AG09309 (cell line): ENCODE measurements at places on chromosomes 6 and 20.

GRCh38 chr20:58512808-58513552, 2.2 kb downstream of the APCDD1L start:
- no peak for DNase-seq

GRCh38 chr6:20154753-20155152, 57.5 kb downstream of the MBOAT1 start:
- DNase-seq = no peak

DNA sequence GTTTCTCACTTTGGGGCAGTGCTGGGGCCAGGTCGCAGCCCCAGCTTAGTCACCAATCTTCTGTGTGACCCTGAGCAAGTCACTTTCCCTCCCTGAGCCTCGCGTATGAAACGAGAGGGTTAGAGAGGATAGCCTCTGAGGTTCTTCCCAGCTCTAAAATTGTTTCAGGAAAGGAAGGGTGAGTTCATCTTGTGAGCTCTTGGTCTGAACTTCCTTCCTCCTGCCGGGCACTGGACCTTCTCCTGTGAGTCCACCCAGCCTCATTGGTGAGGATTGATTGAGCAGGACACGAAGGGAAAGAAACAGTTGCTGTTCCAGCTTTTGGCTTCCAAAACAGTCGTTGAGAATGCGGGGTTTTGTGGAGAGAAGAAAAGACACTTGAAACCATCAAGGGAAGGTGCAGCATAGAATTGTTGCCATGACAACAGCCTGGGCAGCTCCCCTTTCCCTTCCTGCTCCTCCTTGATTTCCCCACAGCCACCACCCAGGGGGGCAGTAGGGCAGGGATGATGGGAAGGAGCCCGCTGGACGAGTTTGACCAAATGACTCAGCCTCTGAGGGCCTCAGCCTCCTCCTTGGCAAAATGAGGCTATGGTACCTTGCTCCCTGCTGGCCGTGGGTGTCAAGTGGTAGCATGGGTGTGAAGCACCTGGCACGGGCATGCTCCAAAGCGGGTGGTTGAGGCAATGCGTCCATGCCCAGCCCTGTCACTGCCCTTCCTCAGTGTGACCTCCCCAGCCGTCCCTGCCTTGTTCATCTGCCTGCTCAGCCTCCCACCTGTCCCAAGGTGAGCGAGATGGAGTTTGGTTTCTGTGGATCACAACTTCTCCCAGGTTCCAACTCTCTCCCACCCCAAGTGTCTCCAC, 107.8 kb downstream of the CDC5L start:
- no peak for DNase-seq

DNA sequence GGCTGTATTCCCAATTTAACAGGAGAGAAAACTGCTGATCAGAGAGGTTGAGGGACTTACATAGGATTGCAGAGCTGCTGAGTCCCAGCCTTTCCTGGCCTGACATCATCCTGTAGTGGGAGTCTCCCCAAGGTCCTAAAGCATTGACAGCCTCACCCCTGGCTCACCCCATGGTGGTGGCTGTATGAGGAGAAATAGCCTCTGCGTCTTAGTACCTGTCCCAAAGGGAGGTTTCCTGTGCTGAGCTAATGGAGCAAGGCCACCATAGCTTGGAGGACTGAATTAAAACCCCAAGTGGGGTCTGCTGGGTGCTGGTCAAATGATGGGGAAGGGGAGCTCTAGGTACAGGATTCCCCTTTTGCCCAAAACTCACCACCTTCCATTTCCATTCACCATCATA, 525.1 kb downstream of the CDH26 start:
- no peak for DNase-seq
